ENCODE measurements at places on chromosomes 1 and 21. TPM values are rescaled to one million over a fixed set of nuclear protein-coding genes. Genes with fewer than 3 reads are reported as not detected.

HSD11B1 gene
- 19.4 TPM for total RNA-seq

IQCC gene
- total RNA-seq, result 2.3 TPM

RNU1-4 gene
- under 0.01 TPM for total RNA-seq

PSMB4 gene
- total RNA-seq, result 204 TPM

EDARADD gene
- not detected for total RNA-seq

AQP10 gene
- total RNA-seq, result 0.49 TPM

FAM177B gene
- total RNA-seq, result not detected

SLC6A17 gene
- not detected for total RNA-seq

C1orf185 gene
- total RNA-seq, result not detected

DNA sequence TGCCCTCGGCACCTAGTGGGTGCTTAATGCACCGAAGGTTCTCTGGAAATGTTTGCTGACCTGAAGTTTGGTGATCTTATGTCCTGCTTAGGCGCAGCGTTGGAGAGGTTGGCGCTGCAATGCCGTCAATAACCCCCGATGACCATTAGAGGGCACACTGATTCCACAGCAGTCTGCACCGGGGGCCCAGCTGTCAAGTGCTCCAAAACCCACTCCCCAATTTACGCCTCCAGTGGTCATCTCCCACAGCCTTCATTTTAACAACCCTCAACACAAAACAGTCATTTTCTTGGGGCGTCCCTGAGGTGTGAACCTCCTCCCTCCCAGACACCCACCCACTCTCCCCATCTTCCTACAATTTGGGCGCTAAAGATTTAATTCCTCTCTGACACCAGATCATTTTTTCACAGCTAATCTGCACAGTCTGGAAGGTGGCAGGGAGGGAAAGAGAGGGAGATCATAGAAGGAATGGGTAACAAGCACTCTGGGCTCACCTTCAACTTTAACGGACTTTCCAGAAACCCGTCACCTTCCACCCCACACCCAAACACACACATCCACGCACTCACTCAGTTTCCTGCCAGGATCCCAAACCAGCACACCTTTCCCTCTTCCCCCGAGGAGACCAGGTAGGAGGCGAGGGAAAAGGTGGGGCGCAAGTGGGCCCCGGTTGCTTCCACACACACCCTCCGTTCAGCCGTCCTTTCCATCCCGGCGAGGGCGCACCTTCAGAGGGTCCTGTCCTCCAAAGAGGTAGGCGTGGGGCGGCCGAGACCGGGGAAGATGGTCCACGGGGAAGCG is 570 bp upstream of the NPR1 start:
- DNase-seq, result no peak

GRCh38 chr1:57721001-57721400 is 297.1 kb upstream of the DAB1 start:
- no peak for DNase-seq

- no peak for DNase-seq
These were observed 37.9 kb upstream of the FOXE3 start for GRCh38 chr1:47378147-47378546.

DNA sequence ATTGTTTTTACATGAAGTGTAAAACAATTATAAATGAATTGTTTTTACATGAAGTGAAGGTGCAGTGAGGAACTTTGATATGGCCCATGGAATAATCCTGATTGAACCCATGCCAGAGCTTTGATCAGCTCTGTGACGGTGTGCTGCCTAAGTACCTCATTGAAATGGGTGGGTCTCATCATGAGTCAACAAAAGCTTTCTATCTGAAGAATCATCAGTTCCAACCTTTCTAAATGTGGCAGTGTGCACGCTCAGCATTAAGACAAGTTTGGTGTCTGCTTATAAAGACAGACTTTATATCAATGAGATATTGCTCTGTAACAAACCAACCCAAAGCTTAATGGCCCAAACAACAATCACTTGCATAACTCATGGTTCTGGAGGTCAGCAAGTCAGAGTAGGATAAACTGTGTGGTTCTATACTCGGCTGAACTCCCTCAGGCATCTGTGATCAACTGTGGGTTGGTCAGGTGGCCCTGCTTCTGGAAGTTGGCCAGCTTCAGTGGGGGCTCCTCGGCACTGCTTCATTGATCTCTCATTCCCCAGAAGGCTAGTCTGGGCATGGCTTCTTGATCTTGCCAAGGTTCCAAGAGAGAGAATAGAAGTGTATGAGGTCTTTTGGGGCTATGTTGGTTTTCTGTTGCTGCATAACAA is 258.0 kb downstream of the LTN1 start:
- no peak for DNase-seq

DNA sequence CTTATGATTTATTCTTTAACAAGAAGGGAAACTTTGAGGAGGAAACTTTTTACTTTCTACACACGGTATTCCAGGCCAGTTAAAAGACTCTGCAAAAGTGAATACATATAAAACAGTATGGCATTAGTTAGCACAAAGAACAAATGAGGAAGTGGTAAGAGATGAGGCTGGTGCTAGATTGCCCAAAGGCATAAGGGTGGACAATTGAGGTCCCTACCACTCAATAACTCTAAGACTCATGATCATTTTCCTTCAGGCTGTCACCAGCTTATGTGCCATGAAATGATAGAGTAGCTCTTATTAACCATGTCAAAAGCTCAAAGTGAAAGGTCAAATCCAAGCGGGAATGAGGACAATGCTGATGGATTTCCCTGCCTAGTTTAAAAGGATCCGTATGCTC is 124.5 kb downstream of the TBX15 start:
- DNase-seq, result no peak

GRCh38 chr21:14864211-14865021 is 200.4 kb downstream of the NRIP1 start:
- no peak for DNase-seq

DNA sequence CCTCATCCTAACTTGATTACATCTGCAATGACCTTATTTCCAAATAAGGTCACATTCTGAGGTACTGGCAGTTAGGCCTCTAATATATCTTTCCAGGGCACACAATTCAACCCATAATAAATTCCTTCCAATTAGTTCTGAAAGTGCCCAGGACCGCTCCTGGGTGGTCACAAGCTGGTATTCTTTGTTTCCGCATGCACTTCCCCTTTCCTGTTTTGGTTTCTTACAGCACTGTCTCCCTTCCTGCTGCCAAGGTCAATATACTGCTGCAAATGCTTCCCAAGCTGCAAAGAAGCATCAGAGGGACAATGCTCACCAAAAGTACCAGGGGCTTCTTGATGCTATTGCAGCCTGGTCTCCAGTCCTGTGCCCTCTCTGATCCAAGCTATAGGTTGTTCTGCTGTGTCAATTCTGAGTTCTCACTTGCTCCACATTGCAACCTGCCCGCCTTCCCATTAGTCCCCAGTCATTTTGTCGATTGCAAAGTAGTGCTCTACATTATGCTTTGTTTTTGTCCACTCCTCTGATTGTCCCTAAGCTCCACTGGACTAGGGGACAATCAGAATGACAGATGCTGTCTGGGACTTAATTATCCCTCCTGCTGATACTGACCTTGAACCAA is 13.9 kb upstream of the XPR1 start:
- no peak for DNase-seq

GRCh38 chr1:68196676-68197075 is 35.6 kb downstream of the WLS start:
- no peak for DNase-seq

- DNase-seq, result no peak
These were observed 28.6 kb downstream of the KAZN start for GRCh38 chr1:14626869-14627607.

DNA sequence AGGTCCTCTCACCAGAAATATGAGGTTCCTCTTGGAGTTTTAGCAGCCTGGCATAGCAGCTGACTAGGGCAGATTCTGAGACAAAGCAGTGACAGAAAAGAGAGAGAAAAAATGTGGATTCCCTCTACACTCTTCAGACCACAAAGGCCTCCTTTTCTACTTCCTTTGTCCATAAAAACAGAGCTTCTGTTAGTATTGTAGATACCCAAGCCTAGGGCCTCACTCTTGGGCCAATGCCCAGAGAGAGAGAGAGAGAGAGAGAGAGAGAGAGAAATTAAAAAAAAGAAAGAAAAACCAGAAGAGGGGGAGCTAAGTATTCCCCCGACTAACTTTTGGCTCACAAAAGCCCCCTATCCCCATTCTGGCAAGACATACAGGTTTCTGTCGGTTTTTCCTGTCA is 2.4 kb upstream of the ZRANB2 start:
- no peak for DNase-seq

GRCh38 chr1:32741059-32741412 is 38.5 kb upstream of the SYNC start:
- no peak for DNase-seq

GRCh38 chr21:46361176-46361575 is 37.2 kb downstream of the PCNT start:
- DNase-seq, result no peak

- no peak for DNase-seq
These were observed 76.6 kb downstream of the GPR88 start for GRCh38 chr1:100614570-100614969.

DNA sequence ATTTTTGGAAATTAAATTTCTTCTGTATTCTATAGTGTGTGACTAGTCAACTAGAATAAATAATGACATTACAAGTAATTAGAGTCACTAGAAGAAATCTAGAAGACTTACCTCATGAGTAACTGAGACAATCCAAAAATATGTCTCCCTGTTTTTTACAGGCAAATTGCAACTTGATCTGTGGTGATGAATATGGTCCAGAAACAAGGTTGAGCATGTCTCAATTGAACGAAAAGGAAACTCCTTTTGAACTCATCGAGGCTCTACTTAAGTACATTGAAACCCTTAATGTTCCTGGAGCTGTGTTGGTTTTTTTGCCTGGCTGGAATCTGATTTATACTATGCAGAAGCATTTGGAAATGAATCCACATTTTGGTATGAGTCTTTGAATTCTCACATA is 36.7 kb downstream of the DHX9 start:
- DNase-seq, result no peak

GRCh38 chr1:198122693-198123092 is 34.1 kb upstream of the NEK7 start:
- no peak for DNase-seq

- DNase-seq, result no peak
These were observed 155.3 kb downstream of the CDC7 start for GRCh38 chr1:91655912-91656449.

- DNase-seq, result no peak
These were observed 36.7 kb downstream of the DISC1 start for GRCh38 chr1:231663211-231663792.

DNA sequence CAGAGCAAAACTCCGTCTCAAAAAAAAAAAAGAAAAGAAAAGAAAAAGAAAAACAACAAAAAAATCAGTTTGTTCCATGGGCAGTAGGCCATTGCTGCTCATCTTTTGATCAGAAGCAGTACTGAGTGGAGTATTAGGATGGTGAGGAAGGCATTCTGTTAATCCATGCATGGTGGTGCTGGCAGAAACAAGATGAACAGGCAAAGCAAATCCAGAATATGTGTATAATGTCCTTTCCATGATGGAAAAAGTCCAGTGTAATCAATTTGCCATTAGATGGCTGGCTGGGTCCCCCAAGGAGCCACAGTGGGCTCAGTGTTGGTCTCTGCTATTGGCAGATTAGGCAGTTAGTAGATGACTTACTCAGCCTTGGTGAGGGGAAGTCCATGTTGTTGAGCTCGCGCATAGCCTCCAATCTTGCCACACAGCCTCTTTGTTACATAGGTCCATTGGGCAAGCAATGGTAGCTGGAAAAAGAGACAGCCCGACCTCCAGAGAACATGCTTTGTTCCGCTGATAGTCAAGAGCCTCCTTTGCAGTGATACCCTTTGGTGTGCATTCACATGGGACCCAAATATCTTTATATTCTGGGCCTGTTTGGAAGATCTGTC is 23.3 kb downstream of the H3-3A start:
- no peak for DNase-seq

DNA sequence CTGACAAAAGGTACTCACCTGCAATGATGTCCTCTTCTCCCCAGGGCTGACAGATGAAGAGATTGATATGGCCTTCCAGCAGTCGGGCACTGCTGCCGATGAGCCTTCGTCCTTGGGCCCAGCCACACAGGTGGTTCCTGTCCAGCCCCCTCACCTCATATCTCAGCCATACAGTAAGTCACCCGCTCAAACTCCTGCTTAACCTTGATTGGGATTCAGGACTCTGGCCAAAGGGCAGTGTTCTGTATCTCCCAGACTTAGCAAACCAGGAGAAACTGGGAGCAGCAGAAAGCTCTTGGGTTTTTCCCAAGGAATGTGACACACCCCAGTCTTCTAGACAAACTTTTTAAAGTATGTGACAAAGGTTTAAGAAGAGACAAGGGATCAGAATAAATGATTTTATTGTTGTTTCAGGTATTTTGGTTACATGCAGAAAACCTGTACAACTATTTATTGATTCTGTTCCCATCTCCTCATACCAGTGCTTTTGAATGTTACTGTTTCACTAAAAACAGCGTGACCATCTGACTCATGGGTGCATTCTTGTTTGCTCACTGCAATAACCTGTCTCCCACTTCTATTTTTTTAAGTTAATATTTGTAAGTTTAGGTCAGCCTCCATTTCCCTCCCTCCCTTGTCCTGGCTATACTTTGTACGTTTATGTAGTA is 124.6 kb downstream of the PEX14 start:
- DNase-seq, result no peak

DNA sequence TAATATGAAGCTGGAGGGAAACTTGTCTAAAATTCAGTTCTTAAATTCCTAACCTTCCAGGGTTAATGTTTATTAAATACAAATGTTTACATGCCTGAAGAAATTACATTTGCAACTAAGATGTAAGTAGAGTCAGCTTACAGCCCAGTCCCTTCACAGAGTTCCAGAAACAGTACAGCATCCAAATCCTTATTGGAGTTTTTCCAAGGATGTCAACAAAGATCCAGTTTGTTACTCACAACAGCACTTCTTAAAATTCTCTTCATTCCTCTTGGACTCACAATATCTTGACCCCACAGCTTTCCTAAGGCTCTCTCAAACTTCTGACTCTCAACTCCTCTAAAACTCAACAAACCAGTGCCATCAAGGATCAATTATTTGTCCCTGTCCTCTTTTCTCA is 50.1 kb upstream of the RWDD3 start:
- DNase-seq, result no peak

DNA sequence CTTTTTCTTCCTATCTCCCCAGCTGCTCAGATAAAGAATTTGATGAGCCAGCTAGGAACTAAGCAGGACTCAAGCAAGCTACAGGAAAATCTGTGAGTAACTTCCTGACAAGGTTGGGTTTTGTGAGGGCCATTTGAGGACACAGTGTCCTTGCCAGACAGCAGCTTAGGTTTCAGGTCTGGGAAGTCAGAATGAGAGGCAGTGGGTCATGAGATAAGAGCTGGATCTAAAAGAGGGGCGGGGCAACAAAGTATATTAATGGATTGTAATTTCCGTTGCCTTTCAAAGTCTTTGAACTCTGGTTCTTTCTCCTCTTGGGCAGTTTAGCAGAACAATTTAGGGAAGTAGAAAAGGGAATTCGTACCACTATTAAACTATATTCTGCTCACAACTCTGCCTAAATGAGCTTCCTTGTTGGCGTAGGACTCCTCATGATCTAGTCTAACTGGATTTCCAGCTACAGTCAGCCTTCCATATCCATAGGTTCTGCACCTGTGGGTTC is 16.6 kb downstream of the STX12 start:
- DNase-seq, result peak; percentile 82

GRCh38 chr1:235327559-235328270 is at the start of gene ARID4B:
ARID4B (minus strand) TSS chr1:235328179; CDS start chr1:235326919, 1,260 bp downstream.
- peak; percentile 93 for DNase-seq
